ENCODE measurements at places on chromosomes 12 and 14. TPM values are rescaled to one million over a fixed set of nuclear protein-coding genes. Genes with fewer than 3 reads are reported as not detected.

Gene MYL6B
- 3,936 TPM for total RNA-seq

Gene IL25
- not detected for total RNA-seq

Gene SERPINA3
- total RNA-seq = 1.7 TPM

Gene HAL
- not detected for total RNA-seq

Gene CPNE6
- total RNA-seq = not detected

Gene PTMS
- 148 TPM for total RNA-seq
